Activated naive CD8-positive, alpha-beta T cell treated with anti-CD3 and anti-CD28 coated beads for 36 hours (primary cell): ENCODE measurements at places on chromosomes 3 and 15.

- H3K27ac ChIP-seq, result no peak overlapping the region
- no peak for DNase-seq
- H3K27me3 ChIP-seq, result peaks cover 5% of the 10 kb centered on the region
- H3K4me1 ChIP-seq, result no peaks in the 10 kb centered on the region
These were observed 166.0 kb downstream of the NTRK3 start for GRCh38 chr15:88090481-88091011.

DNA sequence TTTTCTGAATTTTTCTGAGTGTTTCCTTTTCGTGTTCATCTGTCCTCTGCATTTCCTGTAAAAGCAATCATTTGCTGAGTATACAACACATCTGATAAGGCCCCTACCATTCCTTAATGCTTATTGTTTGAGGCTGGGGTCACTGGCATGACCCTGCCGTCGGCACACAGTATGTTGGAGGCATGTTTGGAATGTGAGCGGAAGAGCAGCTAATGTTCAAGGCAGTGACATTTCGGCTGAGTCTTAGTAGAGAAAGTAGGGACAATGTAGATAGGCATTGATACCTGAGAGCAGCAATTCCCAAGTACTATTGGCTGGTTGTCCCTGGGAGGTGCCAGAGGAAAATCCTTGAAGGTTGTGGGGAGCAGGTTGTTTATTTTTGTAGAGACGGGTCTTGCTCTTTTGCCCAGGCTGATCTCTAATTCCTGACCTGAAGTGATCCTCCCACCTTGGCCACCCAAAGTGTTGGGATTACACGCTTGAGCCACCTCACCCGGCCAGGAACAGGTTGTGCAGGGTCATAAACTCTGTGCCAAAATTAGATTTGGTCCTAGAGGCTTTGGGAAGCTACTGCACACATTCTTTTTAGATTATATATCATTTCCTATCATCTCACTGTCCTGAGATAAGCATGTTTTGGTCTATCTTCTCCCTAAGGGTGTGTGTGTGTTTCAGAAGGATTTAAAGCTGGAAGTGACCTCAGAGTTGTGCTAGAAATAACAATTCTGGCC, 13.5 kb downstream of the PTPN23 start:
- no peak overlapping the region for H3K4me3 ChIP-seq
- no peak overlapping the region for H3K27ac ChIP-seq
- no peak for DNase-seq
- H3K27me3 ChIP-seq, result no peaks in the 10 kb centered on the region
- H3K36me3 ChIP-seq, result peaks cover 5% of the 10 kb centered on the region
- H3K4me1 ChIP-seq, result peaks cover 33% of the 10 kb centered on the region

- no peaks in the 10 kb centered on the region for H3K4me1 ChIP-seq
- H3K4me3 ChIP-seq, result no peak overlapping the region
- H3K27me3 ChIP-seq, result peaks cover 15% of the 10 kb centered on the region
- DNase-seq, result no peak
- H3K27ac ChIP-seq, result no peak overlapping the region
- H3K36me3 ChIP-seq, result no peaks in the 10 kb centered on the region
These were observed 13.6 kb upstream of the LACTB start for GRCh38 chr15:63107895-63108546.

DNA sequence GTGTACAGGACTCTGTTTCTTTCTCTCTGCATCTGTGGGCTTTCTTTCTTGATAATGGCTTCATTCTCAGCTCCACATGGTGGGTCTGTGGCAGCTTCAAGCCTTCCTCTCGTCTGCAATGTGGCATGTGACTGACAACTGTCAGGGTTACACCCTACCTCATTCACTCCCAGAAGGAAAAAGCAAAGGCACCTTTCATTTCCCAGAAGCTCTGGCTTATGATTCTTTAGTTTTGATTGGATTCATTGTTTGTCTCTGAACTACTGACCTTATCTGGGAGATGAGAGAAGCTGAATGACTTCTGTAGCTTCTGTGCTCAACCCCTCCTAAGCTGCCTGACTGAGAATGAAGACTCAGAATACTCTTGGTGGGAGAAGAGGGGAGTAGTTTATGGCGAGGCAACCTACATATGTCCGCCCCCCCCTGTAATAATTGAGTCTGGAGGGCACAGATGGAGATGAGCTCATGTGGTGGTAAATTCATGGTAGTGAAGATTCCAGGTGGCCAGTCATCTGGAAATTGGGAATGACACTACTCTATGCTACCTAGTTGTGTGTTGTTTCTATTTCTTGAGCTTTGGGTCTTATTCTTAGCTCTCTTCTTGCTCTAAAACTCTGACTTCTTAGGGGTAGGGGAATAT, 38.4 kb downstream of the KCNAB1 start:
- H3K4me1 ChIP-seq, result peaks cover 11% of the 10 kb centered on the region
- H3K27ac ChIP-seq, result no peak overlapping the region
- H3K27me3 ChIP-seq, result no peaks in the 10 kb centered on the region
- no peak overlapping the region for H3K4me3 ChIP-seq
